RWPE1 (cell line): ENCODE measurements at places on chromosomes 16 and 17.

- DNase-seq = no peak
Observed at GRCh38 chr17:83175822-83176622, 96.6 kb downstream of the METRNL start.

- DNase-seq = no peak
Observed at GRCh38 chr17:80822021-80822699, 169.5 kb upstream of the CHMP6 start.

- DNase-seq = no peak
Observed at GRCh38 chr17:44390250-44390870, 911 bp upstream of the ITGA2B start.

- no peak for DNase-seq
Observed at GRCh38 chr17:82956146-82956725, 116.4 kb upstream of the ZNF750 start.

DNA sequence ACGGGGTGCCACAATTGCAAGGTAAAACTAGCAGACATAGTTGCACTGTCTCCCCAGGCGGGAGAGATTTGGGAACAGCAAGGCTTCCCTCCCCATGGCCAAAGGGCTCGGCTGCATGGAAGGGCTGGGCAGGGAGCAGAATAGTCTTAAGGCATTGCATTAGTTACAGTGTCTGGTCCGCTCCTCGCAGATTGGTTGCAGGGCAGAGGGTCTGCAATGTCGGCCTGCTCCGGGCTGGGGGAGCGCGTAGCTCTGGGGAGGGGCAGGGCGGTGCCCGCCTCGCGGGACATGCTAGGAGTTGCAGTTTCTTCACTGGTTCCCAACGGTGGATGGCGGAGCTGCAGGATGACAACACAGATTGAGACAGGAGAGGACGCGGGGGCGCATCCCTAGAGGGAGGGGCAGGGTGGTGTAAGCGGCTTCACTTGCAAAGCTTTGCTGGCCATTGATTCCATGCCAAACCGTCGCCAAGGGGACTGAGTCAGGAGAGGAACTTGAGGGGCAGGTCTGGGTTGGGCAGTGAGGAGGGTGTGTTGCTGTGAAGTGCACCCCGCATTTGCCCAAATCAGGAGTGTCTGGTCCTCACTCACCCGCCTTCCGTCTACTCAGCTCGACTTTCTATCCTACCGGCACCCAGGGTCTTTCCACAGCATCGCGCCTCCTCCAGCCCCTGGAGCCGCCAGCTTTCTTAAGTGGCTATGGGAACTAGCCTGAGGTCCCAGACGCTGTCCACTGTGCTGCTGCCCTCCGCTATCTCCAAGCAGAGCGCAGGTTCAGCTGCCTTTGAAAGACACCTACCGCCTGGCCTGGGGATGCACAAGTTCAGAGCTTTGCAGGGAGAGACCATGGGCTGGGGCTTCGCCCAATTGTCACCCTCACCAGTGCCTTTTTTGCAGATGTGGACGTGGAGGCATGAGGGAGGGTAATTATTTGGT, 1748.9 kb downstream of the TP53TG3F start:
- no peak for DNase-seq

DNA sequence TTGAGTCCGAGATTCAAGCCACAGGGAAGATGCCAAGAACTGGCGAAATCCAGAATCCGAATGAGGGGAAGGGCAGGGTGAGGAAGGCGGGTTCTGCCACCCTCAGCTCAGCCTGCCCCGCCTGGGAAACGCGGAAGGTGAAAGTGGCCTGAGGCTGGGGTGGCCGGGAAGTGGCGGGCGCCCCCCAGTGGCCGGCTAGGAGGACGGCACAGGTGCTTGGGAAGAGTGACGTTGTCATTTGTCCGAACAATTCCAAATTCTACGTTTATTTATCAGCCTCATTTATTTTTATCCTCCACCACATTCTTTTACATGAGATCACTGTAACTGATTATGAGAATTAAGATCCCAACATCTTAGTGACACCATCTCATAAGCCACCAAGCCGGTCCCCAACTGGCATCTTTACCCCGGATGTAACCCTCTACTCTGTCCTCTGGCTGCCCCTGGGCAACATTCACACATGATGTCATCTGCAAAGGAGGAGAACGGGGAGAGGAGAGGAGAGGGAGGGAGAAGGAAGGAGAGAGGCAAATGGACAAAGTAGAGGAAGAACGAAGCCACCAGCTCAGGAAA, 21.3 kb downstream of the SRCIN1 start:
- peak; percentile 84 for DNase-seq

GRCh38 chr17:5516060-5516792, 29.9 kb downstream of the MIS12 start:
- DNase-seq = peak; percentile 89

DNA sequence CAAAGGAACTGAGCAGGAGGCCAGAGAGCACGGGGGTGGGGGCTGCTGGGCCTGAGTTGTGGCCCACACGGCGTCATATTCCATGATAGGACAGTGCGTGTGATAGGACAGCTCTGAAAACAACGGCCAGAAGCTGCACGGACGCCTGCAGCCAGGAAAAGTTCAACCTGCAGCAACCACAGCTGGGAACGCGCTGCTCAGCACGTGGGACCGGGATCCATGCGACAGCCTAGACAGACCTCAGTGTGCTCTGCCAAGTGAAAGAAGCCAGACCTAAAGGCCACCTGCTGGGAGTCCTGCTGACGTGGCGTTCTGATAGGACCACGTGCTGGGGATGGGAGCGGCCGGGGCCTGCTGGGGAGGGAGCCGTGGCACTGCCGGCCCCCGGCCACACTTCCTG, 21.6 kb downstream of the CTU2 start:
- no peak for DNase-seq

- no peak for DNase-seq
Observed at GRCh38 chr16:1757714-1758461, 13.5 kb downstream of the NME3 start.

DNA sequence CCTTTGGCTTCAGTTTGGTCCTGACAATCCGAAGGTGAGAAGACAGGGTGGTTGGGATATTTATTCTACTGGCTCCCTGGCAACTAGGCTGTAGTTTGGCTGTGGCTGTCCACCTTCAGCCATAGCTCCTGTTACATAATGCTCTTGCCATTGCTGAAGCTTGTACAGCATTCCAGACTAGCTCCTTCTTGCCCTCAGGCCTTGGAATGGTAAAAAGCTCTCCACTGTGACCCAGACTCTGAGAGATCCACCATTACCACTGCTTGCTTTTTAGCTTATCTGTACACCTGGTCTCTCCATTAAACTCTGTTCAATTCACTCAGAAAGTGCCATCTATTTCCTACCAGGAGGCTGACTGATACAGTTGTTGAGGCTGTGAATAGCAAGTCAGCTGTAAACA, 231.8 kb upstream of the MON1B start:
- no peak for DNase-seq

GRCh38 chr16:66521951-66522771, 27.8 kb downstream of the TK2 start:
- no peak for DNase-seq

DNA sequence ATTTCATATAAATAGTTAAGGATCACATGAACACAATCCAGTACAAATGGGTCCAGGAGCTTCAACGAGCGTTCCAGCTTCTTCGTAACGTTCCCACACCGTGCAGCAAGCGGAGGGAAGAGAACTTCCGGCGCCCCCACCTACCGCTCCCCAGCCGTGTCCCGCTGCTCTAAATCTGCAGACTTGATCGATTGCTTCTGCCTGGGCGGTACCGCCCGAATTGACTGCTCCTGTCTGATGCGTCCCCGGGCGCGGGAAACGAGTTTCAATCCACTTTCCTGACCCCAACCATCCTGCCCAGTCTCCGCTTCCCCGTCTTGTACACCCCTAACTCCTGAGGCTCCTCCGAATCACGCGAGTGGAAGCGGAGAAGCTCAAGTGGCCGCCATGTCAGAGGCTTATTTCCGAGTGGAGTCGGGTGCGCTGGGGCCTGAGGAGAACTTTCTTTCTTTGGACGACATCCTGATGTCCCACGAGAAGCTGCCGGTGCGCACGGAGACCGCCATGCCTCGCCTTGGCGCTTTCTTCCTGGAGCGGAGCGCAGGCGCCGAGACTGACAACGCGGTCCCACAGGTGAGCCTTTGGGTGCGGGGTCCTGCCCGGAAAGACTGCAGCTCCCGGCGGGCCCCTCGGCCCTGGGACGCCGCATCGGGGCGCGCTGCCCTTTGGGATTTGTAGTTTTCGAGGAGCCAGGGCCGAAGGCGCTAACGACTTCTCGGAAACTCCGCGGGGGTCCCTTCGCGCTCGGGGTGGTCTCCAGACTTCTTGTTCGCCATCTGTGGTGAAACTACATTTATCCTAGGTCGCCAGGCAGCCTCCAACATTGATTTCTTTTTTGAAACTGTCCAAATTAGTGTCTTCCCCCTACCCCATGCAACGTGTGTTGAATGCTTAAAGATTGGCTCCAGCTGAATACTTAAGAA, at the start of gene GINS3:
Gene GINS3, plus strand, starts transcription at position 257 of the 923 bp plus-strand sequence. Its CDS starts 131 bp downstream, at position 388.
- DNase-seq = peak; percentile 86
